ENCODE measurements at places on chromosomes 4 and X.

GRCh38 chrX:56797574-56798338 is 68.7 kb downstream of the NBDY start:
- DNase-seq = no peak

- no peak for DNase-seq
These were observed 45.6 kb downstream of the ABCG2 start for GRCh38 chr4:88112856-88113255.

GRCh38 chr4:5823542-5824211 is 69.2 kb downstream of the CRMP1 start:
- no peak for DNase-seq

GRCh38 chrX:83169683-83170082 is 338.4 kb upstream of the POU3F4 start:
- no peak for DNase-seq

DNA sequence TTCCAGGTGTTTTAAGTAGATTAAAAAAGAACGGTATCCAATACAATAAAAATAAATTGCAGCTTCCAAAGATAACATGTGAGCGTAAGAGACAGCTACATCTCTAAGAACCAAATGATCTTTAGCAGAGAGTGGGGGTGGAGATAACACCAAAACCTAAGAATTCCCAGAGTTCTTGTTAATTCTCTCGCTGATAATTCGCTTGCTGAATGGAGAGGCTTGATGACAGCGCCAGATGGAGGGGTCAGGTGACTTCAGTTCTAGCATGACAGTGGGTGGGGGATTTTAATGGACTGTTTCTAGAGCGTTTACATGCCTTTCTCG is 2.3 kb downstream of the CLCN4 start:
- DNase-seq = no peak

DNA sequence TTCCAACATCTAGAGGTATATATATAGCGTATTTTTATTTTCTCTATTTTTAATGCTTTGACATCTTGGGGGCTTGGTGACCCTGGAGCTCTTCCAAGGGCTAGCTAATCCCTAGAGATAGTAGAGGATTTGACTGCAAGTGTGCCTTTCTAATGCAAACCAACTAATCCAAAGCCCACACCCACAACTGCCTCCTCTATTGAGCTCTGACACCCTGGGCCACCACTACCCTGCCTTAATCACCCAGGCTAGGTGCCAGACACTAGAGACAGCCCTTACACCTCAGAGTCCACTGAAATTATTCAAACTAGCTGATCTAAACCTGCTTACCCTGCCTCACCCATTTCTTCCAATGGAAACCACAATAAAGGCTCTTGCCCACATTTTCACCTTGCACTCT is 69.6 kb upstream of the ATXN3L start:
- no peak for DNase-seq

DNA sequence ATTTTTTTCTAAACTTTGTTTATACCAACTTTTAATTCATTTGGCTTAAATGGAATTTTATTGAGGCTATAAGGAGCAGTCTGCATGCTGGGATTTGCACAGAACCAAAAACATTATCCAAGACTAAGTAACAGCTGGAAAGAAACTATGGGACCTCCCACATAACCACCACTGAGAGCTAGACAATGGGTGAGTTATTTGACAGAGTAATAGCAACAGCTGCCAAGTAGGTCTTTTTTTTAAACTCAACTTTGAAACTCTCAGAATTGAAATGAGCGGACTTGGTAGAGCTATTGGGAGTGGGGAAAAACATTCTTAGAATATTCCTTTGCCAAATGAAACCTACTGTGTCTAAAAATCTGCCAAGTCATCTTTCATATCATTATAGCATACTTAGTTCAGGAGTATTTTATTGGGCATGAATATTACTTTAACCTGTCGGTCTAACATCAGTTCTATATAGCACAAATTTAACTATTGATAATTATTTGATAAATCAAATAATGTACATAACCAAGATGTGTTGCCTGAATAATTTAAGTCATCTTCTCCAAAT is 1428.0 kb downstream of the PCDH7 start:
- no peak for DNase-seq

DNA sequence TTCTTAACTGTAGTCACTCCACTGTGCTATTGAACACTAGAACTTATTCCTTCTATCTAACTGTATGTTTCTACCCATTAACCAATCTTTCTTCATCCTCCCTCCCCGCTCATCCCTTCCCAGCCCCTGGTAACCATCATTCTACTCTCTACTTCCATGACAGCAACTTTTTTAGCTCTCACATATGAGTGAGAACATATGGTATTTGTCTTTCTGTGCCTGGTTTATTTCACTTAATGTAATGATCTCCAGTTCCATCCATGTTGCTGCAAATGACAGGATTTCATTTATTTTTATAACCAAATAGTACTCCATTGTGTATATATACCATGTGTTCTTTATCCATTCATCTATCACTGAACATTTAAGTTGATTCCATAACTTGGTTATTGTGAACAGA is 186.5 kb downstream of the GABRB1 start:
- DNase-seq = no peak

- no peak for DNase-seq
These were observed 5.7 kb downstream of the SYAP1 start for GRCh38 chrX:16725072-16725471.

DNA sequence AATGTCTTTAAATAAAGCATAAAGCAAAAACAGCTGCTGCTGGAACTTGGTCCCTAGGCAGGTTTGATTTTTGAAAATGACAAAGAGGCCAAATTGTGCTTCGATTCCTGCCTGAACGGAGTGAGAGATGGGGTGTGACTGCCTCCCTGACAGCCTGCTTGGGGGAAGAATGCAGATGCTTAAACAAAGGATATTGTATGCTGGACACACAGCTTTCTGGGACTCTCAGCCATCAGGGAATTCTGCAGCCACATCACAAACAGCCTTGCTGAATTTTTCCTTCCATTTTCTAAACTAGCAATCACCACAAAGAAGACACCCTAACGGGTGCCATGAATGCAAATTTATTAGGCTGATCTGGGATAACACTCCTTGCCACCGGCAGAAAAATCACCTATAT is 83.9 kb upstream of the CPEB2 start:
- DNase-seq = no peak

DNA sequence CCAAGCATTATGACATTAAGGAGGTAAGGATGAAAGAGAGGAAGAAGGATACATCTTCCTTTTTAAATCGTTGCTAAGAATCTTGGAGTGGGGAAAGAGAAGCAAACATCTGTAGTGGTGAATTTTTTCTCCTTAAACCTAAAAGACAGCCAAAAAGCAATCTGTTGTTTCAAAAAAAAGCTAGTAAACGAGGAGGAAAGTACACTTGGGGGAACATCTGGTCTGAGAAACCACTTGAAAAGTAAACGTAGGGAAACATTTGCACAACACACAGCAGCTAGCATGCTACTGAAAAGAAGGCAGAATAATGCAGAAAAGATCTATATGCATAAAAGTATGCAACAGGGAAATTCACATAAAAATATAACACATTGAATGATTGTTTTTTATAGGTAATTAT is 1485.6 kb downstream of the PCDH19 start:
- DNase-seq = no peak

GRCh38 chr4:184074677-184075388 is 142.8 kb downstream of the ENPP6 start:
- DNase-seq = no peak

DNA sequence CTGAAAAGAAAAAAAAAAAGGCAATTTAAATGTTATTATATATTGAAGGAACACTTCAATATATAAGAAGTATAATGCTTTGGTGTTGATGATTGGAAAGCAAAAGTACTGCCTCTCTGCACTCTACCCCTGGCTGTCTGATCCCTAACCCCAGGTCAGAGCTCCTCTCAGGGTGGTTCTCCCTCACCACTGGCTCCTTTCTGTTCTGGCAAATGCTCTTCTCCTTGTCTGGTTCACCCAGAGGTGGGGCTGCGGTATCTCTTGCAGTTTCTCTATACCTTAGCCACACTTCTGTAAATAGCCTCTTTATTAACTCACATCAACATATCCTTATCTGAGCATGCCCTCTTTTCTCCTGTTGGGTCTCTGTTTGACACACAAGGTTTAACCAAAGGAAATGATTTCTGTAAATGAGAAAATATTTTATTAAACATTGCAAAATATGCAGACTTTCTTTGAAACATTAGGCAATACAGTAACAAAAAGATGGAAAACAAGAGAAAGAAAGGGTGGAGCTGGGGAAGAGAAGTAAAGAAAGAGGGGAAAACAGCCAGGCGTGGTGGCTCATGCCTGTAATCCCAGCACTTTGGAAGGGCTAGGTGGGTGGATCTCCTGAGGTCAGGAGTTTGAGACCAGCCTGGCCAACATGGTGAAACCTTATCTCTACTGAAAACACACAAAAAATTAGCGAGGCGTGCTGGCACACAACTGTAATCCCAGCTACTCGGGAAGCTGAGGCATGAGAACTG is 45.7 kb downstream of the ING2 start:
- no peak for DNase-seq

GRCh38 chrX:73851014-73852009 is 288.3 kb downstream of the CHIC1 start:
- no peak for DNase-seq

- DNase-seq = no peak
These were observed 1919.8 kb upstream of the AGA start for GRCh38 chr4:179361978-179362486.

GRCh38 chr4:186935901-186936300 is 212.2 kb upstream of the FAT1 start:
- DNase-seq = no peak

- no peak for DNase-seq
These were observed 173.3 kb downstream of the TBCK start for GRCh38 chr4:106142616-106143127.

GRCh38 chrX:124506066-124506465 is 159.7 kb downstream of the SH2D1A start:
- no peak for DNase-seq

DNA sequence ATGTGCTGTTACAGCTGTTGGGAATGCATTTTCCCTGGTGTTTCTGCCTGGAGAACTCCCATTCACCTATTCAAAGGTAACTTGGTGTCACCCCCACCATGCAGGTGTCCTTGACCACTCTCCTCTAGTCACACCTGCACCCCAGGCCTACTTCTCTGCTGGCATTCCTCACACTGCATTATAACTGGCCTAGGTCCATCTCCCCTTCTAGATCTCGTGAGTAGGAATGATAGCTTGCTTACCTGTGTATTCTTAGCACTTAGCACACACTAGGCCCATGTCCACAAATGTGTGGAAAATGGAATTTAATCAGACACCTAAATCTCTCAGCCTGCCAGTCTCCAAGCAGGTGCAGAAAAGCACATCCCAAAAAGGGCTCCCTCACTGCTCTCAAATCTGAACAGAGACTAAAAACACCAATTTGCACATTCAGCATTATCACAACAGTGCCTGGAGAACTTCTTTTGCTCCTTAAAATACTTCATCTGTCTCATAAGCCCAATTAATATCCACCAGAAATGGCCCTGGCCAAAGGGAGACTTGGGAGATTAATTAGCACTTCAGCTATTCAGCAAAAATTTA is 18.3 kb downstream of the SCD5 start:
- DNase-seq = no peak

DNA sequence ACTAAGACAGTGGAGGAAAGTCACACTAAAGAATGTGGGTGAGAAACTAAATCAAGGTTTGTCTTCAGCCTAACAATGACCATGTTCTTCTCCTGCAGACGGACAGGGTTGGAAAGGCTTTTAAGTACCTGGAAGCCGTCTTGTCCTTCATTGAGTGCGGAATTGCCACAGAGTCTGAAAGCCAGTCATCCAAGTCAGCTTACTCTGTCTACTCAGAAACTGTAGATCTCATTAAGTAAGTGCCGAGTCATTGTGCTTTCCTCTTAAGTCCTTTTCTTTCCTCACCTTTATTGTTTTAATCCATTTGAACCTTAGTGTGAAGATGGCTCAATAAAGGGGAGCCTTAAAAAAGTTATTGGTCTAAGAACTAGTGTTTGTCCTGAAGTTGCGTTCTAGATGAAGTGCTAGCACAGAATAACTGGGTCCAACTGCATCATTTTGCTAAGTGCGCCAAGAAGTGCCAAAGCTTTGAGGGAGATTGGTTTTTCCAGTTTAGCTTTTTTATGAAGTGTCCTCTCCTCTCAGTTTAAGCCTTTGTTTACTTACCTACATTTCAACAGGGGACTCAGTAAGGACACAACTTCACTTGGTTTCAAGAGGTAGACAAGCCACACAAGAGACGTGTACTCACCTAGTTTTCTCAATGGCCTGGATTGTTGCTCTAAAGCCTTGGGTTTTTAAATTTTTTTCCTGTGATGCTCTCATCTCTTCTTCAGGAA is 89.3 kb downstream of the KLHL8 start:
- DNase-seq = no peak

DNA sequence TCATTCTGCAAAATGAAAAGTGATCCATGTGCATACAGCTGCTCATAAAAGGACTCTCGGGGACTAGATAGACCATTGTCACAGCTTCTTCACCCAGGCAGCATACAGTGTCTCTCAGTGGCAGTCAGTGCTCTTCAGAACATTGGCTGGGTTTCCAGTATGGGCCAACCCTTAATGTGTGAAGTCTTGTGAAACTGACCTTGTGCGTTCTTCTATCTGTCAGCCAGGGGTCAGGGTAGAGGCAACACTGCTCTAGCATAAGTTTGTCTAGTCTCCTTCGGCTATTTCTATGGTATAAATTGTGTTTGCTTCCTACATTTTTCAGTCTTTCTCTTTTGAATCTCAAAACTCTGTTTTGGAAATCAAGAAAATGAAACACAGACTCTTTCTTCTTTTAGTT is 37.0 kb upstream of the SMIM31 start:
- peak; percentile 43 for DNase-seq

DNA sequence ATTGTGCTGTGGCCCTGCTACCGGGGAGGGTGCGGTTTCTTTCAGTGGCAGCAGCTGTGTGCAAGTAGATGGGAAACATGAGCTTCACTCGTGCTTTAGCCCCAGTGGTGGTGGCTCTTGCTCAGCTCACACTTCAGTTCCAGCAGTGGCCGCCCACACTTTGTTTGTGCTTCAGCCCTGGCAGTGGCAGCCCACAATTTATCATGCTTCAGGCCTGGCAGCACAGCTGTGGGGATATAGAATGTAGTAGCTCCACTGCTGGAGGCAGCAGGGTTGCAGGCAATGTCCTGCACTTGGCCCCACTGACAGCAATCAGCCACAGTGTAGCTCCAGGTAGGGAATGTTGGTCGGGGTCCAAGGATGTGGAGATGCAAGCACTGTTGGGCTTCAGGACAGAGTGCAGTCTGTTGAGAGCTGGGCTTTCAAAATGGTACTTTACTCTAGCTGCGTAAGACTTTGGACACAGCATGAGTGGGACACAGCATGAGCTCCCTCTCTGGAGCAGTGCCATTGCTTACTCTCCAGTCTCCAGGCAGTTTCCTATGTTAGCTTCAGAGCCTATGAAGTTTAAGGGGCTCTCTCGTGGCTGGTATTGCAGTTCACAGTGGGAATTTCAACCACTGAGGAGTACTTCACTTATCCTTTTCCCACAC is 413.1 kb downstream of the PDGFC start:
- DNase-seq = no peak

DNA sequence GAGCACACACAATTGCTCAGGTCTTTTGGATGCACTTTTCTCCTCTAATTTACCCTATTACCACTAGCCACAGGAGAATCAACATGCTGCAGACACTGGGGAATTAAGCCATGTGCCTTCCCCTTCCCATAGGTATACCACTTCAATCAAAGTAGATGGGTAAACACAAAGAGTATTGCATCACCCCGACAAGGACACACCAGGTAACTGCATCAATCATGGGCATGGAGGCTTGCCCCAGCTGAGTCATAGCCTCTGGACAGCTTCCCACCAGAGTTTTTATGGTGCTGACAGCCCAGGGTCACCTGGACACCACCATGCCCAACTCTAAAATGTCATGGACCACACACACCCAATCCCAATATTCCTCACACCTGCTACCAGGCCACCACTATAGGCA is 197.2 kb upstream of the AR start:
- DNase-seq = no peak

Measured in Kasumi-1 (cell line).